ENCODE measurements at places on chromosomes 7 and 10.

- DNase-seq, result no peak
These were observed 16.1 kb upstream of the PCLO start for GRCh38 chr7:83178796-83179195.

GRCh38 chr10:33155720-33156638 lies 178.5 kb downstream of the NRP1 start:
- DNase-seq, result no peak

GRCh38 chr10:59585046-59585700 lies 124.5 kb downstream of the SLC16A9 start:
- no peak for DNase-seq

GRCh38 chr7:6438427-6438826 lies 9.3 kb downstream of the DAGLB start:
- no peak for DNase-seq

- DNase-seq, result no peak
These were observed 31.9 kb downstream of the RBM20 start for GRCh38 chr10:110676016-110676415.

DNA sequence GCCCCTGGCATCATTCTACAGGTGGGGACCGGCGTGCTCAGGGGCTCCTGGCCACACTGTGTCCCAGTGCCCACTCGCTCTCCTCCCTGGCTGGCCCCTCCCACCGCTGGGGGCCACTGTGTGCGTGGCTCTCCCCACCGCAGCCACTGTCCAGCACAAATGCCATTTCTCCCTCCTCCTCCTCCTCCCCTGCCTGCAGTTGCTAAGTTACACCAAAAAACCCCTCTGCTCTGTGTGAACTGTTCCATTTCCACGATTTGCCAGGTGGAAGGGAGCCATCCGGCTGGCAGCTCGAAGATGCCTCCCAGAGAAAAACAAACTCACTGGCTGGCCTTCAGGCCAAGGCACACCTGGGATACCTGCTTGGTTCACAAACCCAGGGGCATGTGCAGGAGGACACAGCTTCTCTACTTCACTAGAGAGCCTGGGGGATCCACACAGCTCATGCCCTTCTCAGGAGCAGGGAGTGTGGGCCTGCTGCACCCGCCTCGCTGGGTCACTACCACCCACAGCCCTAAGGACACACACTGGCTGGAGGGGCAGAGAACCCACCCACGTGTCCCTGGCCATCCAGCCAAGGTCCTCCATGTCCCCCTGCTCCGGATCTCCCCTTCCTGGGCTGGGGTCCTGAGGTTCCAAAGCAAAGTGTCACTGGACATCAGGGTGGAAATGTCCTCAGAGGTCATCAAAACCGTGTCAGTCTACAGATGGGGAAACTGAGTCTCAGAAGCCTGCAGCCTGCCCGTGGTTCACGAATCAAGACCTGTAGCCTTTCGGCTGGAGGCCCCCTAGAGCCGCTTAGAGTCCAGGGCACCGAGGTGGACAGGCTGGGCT lies 1.7 kb downstream of the RASGEF1A start:
- no peak for DNase-seq

GRCh38 chr10:109913306-109913892 lies 9.9 kb downstream of the XPNPEP1 start:
- DNase-seq, result no peak

DNA sequence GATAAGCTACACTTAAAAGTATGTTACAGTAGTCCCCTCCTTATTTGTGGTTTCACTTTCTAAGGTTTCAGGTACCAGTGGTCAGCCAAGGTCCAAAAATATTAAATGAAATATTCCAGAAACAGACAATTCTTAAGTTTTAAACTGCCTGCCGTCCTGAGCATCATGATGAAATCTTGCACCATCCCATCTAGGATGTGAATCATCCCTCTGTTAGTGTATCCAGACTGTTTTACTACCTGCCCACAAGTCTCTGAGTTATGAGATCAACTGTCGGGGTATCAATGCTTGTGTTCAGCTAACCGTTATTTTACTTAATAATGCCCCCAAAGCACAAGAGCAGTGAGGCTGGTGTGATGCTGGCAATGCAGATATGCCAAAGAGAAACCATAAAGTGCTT lies 11.4 kb downstream of the KDM7A start:
- no peak for DNase-seq

DNA sequence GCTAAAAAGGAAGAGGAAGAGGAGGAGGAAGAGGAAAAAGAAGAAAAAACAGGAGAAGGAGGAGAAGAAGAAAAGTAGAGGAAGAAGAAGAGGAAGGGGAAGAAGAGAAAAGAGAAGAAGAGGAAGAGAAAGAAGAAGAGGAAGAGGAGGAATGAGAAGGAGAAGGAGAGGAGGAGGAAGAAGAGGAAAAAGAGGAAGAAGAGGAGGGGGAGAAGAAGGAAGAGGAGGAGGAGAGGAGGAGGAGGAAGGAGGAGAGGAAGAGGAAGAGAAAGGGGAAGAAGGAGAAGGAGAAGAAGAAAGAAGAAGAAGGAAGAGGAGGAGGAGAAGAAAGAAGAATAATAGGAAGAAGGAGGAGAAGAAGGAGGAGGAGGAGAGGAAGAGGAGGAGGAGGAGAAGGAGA lies 96.4 kb upstream of the GNA12 start:
- DNase-seq, result no peak

Measured in NCI-H1417 treated with DMSO at 0.1 percent for 48 hours (cell line).